ENCODE measurements at places on chromosomes 11 and 22.

GRCh38 chr11:27372164-27372563 is 9.1 kb upstream of the CCDC34 start:
- DNase-seq: no peak

GRCh38 chr11:78170874-78171549 is 17.4 kb downstream of the KCTD21 start:
- DNase-seq: no peak

DNA sequence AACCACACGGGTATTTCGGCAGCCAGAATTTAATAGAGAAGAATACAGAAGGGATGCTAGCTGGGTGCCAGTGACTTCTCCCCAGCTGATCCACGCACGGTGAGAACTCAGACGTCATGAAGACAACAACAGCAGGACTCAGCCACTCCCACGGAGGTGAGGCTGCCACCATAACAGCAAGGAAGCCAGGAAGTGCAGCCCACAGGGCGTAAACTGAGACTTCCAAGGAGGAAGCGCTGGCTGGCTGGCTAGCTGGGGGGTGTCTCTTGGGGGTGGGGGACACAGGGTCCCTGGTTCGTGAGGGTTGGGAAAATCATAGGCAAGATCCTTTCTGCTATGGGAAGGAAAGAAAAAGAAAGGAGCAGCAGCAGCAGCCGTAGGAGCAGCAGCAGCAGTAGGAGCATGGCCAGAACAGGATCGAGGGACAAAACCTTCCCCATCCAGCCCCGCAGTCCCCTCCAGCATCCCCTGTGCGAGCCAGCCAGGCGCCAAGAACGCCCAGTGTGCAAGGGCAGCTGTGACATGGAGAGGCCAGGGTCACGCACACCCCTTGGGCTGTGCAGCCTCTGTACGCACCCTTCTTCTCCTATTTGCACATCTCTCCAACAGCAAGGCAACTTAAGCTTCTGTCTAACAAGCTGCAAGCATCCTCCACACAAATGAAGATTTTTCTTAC is 49.6 kb upstream of the SHANK2 start:
- DNase-seq: no peak

DNA sequence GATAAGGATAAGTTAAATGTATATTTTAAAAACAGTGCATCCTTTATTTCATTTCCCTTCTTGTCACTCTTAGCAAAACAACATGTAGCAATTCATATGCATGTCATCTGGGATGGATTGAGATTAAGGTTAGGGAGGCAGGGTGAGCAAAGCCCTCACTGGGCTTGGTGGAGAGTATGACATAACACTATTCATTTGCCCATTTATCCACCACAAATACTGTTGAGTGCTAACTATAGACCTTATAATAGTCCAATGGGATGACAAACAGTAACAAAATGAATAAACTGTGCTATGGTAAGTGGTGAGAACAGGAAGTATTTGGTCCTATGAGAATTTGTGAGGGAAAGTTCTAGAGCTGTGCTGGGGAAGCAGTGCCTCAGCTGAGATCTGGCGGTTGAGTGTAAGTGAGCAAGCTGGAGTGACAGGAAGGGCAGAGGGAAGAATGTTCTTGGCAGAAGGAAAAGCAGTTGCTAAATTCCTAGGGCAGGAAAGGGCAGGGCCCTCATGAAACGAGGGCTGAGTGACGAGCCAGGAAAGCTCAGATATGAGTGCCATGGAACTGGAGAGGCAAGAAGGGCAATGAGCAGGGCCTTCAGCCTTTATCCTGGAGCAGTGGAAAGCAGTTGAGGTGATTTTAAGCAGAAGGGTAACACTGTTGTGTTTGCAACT is 6.7 kb downstream of the HSD17B12 start:
- no peak for DNase-seq

DNA sequence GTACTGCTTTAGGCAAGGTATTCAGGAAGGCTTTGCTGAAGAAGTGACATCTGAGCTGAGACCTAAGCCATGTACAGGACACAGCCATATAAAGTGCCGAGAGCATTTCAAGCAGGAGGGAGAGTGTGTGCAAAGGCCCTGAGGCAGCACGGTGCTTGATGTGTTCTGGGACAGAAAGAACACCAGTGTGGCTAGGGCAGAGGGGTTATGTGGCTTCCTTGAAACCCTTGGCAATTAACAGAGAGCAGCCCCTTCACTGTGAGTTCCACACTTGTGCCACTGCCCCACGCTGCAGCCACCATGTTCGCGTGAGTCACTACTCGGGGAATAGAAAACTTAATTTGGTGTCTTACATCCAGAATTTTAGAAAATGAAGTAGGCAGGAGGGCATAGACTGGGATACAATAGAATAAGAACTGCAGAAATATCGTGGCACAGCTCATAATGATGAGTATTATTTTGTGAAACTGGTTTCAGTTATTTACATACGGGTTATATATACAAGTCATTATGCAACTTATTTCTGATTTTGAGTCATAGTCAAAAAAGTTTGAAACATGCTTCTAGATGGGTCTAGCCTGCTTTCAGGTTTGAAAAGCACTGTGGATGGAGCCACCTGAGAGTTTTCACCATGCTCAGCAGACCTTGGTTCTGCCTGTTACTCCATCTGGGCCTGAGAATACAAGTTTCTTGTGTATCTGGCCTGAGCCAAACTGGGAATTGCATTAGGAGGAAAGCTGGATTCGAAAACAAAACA is 11.8 kb downstream of the IL10RA start:
- no peak for DNase-seq

- DNase-seq: no peak
Measured at GRCh38 chr11:96580476-96581040, 190.7 kb downstream of the JRKL start.

DNA sequence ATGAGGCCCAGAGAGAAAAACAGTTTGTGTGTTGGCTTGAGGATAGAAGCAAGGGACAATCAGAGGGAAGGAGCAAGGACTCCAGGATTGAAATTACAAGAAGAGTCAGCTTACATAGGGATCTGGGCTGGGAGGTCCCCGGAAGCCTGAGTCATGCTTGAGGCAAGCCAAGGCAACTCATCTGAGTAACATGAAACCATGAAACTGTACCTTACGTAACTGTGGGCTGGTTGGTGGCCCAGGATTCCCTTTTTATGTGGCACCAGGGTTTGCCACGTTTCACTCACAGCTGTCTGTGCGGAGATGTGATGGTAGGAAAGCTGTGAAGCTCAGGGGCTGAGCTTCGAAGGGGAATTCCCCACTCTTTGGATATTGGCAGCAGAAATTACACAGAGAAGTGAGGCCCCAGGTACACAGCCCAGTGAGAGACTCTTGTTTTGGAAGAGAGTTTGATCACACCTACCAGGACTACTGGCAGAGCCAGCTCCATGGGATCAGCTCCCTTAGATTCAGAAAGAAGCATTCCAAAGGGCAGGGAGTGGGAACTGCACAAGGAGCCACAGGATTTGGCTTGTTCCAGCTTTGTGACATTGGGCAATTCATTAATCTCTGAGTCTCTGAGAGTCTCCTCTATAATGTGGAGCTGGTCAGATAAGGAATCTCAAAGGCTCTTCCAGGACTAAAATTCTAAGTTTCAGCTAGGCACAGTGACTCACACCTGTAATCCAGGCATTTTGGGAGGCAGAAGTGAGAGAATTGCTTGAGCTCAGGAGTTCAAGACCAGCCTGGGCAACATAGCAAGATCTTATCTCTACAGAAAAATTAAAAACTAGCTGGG is 7.8 kb downstream of the SLC5A1 start:
- DNase-seq: peak; percentile 73

- no peak for DNase-seq
Measured at GRCh38 chr11:44631831-44632230, 66.4 kb downstream of the CD82 start.

DNA sequence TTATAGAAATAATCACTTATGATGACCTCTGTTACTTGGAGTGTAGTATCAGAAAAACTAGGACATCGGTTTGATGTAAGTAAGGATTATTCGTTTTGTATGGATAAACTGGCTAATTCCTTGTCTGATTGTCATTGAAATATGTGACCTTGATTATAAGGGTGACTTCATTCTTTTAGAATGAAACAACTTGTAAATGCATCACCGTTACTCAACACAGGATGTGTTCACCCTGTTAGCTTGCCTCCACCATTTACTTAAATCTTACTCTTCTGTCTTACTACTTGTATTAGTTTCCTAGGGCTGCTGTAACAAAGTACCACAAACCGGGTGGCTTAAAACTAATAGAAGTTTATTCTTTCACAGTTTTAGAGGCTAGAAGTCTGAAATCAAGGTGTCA is 7.9 kb downstream of the SFI1 start:
- DNase-seq: peak; percentile 34

DNA sequence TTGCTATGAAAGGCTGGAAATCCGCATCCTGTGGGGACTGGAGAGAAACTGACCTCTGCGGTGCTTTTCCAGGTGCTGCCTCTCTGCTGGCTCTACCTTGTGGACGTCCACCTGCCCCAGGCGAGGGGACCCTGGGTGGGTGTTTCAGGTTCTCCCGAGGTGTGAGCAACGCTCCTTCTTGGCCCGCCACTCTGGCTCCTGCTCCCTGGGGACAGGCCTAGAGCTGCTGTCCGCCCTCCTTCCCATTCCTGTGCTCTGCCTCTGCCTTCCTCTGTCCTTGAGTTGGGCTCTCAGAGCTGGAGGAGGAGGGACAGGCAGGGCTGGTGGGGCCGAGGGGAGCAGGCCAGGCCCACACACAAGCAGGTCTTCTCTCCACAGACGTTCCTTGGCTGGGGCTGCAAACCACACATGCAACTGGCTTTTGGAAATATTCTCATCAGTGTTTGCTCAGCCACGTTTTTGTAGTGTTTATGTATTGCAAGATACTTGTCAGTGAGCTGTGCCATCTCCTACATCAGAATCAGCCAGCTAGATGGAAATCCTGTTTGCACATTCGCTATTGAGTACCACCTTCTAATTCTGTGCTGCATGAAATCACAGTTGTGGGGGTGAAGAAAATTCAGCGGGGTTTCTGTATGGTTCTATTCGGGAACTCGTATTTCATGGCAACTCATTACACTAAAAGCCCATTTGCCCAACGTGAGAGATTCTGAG is 1115.0 kb downstream of the BRD1 start:
- no peak for DNase-seq

- DNase-seq: peak; percentile 88
Measured at GRCh38 chr11:93895106-93895862, 44.9 kb upstream of the VSTM5 start.

- peak; percentile 68 for DNase-seq
Measured at GRCh38 chr22:19730655-19731360, 7.5 kb downstream of the GP1BB start.

DNA sequence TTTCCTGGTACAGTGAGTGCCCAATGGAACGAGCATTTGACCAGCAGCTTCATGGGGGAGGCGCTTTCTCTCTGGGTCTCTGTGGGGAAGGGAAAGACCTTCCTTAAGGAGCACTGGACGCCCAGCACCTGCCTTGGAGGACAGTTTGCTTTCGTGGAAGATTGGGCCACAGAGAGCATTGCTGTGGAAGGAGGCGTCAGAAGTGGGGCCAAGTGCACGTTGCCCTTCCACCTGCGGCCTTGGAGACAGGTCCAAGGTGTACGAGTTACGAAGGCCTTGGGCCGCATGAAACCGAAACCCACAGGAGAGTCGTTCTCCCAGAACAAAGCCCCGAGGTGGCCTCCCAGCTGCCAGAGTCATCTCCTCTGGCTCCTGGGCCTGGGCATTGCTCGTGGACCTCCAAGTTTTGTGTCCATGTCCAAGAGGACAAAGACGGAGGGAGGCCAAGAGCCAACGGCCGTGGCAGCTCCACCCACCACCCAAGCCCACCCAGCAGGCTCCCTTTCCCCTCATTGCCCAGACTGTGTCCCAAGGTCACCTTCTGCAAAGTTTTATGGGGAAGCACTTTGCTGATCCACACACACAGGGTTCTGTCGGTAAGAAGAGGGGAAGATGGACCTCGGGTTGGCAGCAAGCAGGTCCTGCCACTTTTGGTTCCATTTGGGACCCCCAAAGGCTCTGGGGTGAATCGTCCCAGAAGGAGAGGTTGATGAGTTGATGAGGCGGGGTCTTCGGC is 5.8 kb upstream of the NLRP6 start:
- no peak for DNase-seq

- no peak for DNase-seq
Measured at GRCh38 chr11:68213135-68213515, at the start of gene KMT5B. TSS of gene KMT5B (minus strand) at chr11:68213296. CDS start at chr11:68190076, 23,220 bp downstream.

GRCh38 chr22:27628891-27629631 is 172.5 kb downstream of the MN1 start:
- no peak for DNase-seq

DNA sequence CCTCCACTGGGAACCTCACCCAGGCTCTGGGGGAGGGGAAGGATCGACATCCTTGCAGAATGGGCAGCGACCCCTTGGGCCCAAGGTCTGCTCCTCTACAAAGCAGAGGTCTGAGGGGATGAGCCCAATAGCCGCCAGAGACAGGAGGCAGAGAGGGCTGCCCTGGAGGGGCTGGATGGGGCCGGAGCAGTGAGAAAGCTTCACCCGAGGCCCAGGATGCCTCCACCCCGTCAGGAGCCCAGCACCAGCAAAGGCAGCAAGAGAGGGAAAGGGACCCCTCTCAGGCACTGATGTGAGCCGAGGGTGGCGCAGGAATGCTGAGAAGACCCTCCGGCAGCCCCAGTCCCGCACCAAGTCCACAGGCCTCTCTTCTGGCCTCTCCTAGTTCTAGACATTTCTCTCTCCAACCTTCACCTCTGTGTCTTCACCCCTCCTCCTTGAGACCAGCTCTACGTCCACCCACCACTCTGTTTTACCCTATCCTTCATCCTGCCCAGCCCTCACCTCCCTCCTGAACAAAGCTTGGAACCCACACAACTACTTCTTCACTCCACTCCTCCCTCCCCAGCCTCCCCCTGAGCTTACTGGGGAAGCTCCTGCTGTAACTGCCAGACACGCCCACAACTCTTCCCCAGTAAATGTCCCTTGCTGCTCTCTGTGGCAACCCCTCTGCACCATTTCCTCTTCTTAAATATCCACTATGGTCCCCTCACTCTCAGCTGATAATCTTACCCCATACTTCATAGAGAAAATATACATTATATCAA is 131.9 kb downstream of the MPPED1 start:
- DNase-seq: no peak

DNA sequence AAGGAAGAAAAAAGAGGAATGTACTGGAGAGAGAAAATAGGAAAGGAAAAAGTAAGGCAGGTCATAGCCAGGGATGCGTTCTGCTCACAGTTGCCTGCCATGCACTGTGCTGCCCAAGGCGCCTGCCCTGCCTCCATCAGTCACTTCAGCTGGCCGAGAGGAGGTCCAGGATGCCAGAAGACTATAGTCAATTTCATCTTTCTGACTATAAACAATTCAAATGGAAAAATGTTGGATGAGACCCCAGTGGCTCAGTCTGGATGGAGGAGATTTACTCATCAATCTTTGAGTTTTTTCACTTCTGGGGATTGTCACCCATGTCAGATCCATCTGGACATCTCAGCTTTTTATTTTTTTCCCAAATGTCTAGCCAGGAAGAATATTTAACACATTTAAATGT is 36.7 kb upstream of the CLMP start:
- peak; percentile 75 for DNase-seq

GRCh38 chr22:33112580-33112979 is 54.4 kb upstream of the SYN3 start:
- no peak for DNase-seq

All from fibroblast of skin of abdomen (primary cell).